ENCODE measurements at places on chromosomes 1 and 21.

DNA sequence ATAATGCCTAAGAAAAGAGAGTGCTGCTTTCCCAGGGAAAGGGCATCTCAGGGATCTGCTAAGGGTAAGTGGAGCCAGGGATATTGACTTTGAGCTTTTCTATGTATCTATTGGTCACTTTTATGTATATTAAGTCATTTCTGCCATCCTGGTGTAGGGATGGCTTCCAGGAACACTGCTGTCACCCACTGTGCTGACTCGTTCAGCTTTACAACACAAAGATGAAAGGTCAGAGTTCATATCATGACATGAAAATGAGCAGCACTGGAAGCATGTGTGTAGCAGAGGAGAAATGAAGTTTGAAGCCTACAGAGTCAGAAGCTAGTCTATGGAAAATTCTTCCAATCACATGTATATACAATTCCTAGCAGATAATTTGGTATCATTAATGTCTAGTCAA is 37.1 kb upstream of the RGS8 start:
- DNase-seq: no peak

DNA sequence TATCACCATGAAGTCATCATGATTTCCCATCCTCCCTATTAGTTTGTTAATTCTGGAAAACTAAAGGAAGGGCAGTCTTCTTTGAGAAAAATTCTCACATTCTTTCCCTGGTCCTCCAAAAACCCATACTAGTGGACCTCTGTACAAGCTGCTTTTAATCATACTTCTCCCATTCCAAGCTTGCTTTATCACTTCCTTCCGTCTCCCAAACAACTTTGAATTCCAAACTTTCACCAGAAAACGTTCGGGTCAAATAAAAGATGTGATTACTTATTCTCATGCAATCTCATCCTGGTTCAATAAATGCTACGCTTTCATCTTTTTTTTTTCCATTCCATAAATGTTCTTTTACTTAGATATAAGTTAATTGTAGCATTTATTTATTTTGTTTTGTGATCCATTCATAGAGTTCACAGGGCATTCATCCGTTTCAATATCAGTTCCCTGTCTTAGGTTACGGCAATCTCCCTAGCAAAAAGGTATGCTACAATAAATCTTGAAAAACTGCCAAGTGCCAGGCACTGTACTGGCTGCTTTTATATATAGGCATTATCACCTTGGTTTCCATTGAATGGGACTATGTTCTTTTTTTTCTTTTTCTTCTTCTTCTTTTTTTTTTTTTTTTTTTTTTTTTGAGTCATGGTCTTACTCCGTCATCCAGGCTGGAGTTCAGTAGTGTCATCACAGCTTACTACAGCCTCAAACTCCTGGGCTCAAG is 100.2 kb upstream of the GREM2 start:
- no peak for DNase-seq

DNA sequence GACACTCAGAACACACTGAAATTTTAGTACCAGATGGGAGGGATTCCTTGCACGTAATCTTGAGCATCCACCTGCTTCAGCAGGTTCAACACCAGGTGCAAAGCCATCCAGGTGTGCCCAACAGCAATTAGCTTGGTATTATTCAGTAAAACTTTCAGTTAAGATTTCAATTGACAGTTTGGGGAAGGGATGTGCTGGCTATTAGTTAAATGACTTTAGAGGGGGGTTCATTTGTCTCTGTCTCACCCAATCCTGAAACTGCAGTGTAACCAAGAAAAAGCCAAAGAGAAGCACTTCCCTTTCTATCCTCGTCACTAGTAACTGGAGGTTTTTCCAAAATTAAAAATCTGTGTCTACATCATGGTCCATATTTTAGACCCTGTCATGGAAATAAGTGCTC is 90.9 kb downstream of the PIK3R3 start:
- no peak for DNase-seq

DNA sequence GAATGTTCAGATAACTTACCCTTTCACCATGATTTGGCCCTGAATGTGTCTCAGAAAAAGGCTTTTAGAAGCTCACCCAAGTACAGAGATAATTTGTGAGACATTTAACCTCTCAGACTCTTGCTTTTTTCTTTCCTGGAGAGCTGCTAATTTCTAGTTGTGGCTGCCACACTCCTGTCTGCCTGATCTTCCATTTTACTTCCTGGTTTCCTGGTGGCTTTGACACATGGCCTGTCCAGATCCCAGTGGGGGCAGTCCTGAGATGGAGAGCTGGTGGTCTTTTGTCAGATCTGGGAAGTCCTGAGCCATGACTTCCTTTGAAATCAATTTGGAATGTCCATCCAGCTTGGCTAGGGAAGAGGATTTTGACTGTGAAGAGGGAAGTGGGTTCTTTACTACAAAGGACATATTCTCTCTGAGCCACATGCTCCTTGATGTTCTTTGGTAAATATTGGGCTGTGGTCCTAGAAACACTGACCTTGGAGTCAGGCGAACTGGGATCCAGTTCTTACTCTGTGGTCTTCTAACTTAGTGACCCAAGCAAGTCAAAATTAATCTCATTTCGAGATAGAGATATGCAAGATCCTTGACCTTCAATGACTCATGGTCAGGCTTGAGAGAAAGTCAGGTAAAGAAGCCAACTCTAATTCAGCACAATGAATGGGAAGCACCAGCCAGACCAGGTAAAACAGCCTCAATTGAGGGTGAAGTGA is 78.0 kb upstream of the HSD17B7 start:
- DNase-seq: no peak

DNA sequence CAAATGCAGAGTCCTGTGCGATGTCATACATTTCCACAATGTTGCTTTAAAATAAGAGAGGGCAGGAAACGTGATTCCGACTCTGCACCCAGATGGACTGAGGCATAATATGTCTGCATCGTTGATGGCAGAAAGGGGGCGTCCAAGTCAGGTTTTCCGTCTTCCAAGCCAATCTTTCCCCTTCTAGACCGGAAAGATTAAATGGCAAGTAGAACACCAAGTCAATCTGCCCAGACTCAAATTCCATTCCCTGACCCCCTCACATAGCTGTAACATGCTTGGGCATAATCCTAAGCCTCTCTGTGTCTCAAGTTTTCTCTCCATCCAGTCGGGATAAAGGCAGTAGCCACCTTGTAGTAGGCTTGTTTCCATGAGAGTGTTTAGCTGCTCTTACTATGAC is 14.4 kb downstream of the PCP4 start:
- no peak for DNase-seq

- DNase-seq: no peak
These were observed 38.9 kb upstream of the HSD3B1 start for GRCh38 chr1:119467857-119468668.

- peak; percentile 26 for DNase-seq
These were observed 506 bp downstream of the JUN start for GRCh38 chr1:58783090-58783992.

DNA sequence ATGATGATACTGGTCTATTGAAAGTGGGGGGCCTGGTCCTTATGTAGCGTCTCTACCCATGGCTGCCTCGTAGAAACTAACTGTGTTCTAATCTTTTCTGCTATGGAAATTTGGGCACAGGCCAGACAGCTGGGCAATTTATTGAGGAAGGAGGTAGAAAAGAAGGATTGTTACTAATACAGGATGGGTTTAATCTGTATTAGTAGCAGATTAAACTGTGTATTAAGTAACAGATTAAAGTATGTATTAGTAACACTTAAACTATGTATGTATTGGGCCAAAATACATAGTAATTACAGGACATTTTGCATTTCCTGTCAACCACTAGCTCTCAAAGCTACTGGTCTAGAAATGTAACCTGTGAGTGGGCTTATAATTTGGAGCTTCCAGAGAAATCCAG is 142.0 kb downstream of the MAST2 start:
- DNase-seq: no peak

DNA sequence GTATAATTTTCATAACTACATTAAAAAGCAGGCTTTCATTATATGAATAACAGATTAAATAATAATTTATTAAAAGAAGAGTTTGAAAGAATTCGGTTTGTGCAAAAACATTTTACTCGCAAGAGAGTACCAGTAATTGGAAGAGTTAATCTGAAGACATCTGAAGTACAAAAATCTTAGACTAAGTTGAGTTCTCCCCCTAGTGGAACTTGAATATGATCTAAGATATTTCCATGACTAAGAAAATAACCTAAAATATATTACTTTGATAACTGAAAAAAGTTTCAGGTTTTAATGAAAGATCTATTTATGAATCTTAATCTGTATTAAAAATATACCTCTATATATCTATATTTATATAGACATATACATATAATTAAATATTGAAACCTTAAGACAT is 112.5 kb upstream of the GFI1 start:
- DNase-seq: peak; percentile 45

GRCh38 chr1:26278303-26278702 is 1.6 kb upstream of the SH3BGRL3 start:
- no peak for DNase-seq

DNA sequence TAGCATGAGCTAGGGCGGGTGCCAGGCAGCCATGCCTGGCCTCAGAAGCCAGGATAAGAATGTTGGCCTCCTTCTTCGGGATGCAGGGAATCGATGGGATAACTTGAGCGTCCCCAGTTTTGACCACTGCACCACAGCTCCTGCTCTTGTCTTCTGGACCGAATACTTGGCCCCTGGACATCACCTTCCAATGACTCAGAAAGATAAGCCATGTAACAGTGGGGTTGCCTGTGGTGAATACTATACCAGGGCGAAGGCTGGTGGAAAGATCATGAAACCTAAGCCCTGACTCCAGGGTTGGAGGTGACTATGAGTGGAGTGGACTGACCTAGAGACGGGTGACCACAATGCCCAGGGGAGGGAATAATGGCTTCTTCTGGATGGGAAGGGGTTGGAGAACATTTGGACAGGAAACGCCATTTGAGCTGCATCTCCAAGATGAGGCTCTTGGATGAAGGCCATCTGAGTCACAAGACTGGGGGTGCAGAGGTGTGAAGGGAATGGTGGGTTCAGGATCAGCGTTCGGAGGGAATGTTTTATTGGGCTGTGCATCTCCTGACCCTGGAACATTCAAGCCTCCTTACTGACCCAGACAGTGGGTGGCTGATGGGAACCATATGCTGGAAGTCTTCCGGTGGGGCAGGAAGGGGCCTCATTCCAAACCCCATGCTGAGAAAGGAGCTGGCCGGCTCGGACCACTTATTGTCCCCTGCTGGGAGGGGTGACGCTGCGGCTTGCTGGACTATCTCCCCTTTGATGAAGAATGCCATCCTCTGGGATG is 18.5 kb upstream of the KCNE2 start:
- DNase-seq: no peak

DNA sequence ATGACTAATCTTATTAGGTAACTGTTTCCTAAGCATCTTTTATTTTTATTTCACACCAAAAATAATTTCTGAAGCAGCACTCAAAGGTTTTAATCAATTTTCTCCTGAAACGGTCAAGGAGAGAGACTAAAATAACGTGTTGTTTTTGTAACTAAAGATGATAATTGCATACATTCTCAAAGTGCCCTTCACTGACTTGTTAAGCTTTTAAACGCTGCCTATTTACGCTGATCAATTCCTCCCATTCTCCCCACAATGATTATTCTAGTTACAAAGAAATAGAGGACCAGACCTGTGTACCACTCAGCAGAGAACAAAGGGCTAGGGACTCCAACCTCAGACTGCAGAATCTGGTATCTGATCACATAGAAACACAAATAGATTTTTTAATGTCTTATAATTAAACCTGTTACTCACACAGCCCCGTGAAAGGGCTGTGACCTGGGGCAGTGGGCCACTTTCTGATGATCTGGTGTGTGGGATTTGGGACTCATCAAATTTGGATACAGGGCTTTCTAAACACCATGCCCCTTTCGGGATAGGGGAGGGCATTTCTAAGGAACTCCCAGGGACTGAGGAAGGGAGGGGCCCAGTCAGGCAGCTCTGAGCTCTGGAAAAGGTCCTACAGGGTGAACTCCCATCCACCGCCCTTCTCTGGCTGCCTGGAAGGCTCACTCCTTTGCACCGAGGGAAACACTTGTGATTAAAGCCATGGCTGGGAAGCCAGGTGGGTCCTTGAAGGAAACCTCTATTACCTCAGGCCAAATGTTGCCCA is 65.2 kb downstream of the BCAR3 start:
- no peak for DNase-seq

DNA sequence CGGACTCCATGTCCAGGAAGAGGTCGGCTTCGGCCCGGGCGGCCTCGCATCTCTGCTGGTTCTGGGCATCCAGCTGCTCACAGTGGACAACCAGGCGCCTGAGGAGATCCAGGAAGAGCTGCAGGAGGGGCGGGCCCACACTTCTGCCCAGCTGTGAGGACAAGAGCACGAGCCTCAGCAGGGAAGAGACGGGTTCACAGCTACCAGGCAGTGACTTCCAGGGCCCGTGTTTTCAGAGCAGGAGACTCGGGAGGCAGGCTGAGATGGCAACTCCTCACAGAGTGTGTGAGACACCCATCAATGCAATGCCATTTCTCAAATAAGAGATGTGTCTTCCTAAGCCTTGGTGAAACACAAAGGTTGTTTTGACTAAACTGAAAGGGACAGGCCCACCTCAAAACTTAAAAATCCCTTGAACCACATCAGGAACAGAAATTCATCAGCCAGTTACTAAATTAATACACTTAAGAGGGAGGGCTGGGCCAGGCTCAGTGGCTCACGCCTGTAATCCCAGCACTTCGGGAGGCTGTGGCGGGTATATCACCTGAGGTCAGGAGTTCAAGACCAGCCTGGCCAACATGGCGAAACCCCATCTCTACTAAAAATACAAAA is 43.4 kb downstream of the URB1 start:
- no peak for DNase-seq
